ENCODE measurements at places on chromosomes 3 and 15.

DNA sequence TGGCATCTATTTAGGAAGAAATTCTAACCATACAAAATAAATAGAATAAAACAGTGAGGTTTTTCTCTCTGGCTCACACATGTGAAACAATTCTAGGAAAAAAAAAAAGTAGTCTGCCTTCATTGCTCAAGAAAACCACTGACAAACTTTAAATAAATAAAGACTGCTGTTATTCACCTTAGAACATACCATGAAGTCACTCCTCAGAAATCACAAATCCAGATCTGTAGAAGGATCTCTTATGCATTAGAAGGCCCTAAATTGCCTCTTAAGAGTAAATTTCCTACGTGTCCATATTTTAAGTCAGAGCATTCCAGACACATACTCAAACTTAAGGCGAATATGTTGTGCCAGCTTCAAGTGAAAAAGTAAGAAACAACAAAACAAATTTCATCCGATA is 217.3 kb downstream of the ZIC4 start:
- no peak for DNase-seq

- DNase-seq = no peak
Measured at GRCh38 chr3:34070831-34071585, 272.6 kb downstream of the PDCD6IP start.

DNA sequence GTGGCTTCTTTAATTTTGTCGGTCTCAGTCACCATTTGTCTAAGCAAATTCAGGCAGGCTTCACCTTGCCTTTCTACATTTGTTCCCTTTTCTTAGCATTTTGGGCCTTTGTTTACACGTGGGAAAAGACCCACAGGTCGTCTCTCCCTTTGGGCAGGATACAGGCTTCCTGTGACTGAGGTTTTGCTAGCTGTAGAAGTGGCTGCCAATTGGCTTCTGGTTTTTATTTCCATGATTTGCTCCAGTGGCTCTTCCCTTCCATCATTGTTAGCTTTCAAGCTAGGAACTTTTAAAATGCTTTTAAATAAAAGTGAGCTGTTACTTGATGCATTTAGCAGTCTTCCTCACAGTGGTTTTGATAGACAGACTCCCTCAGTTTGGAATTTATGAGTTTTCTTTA is 37.3 kb downstream of the MLH1 start:
- no peak for DNase-seq

DNA sequence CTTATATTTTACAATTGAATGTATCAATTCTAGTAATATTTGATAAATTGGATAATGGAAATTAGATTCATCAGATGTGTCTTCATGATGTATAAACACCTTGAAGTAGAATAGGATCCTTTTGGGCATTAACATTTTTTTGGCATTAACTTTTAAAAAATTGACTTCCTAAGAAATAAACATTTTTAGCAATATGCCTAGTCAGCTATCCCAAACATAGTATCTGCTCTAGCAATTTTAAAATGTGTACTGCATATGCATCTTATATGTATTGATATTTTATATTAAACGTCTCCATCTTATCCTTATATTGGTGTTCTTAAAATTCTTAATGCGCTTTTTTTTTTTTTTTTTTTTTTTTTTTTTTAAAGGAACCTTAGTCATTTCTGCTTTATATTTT is 8.5 kb downstream of the CCNDBP1 start:
- DNase-seq = no peak

DNA sequence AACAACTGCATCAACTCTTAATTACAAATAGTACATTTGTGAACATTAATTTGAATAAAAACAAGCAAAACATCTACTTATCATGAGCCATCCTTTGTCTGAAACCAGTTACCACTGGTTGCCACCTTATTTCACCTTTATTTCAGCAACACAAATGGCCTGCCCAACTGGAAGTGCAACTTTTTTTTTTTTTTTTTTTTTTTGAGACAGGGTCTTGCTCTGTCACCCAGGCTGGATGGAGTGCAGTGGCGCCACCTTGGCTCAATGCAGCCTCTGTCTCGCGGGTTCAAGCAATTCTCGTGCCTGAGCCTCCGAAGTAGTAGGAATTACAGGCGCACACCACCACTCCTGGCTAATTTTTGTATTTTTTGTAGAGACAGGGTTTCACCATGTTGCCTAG is 13.1 kb downstream of the WDR82 start:
- DNase-seq = no peak

DNA sequence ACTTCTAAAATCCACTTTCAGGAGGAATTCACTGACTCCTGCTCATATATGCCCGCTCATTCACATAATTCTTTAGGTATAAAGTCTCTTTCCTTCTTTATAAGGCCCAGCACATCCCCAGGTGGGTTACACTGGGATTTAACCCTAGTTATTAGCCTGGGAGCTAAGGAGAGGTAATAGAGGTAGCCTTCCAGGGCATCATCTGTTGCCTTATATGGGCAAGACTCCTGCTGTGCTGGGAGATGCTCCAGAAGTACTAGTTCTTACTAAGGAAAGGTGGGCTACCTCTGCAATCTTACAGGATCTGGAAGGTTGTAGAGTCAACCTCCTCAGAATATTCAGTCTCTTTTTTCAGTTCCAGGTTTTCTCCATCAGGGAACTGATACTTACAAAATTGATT is 13.1 kb upstream of the IFT57 start:
- DNase-seq = no peak

DNA sequence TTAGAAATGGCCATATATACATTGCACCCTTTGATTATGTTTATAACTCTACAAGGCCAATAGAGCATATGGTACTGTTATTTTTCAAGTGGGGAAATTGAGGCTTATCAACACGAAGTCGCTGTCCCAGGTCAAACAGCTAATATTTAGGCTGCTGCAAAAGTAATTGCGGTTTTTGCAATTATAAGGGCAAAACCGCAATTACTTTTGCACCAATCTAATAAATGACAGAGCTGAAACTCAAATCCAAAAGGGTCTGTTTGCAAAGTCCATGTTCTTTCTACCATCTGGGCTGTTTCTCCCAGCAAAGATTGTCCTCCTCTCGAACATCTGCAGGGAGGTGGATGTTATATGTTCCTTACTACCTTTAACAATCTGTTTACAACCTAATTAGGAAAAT is 147.2 kb downstream of the CADPS start:
- DNase-seq = no peak

GRCh38 chr3:80445053-80445452 is 677.3 kb upstream of the ROBO1 start:
- DNase-seq = no peak

- DNase-seq = no peak
Measured at GRCh38 chr3:50542177-50543034, 25.1 kb downstream of the C3orf18 start.

- DNase-seq = no peak
Measured at GRCh38 chr15:29062179-29062591, 176.4 kb downstream of the APBA2 start.

DNA sequence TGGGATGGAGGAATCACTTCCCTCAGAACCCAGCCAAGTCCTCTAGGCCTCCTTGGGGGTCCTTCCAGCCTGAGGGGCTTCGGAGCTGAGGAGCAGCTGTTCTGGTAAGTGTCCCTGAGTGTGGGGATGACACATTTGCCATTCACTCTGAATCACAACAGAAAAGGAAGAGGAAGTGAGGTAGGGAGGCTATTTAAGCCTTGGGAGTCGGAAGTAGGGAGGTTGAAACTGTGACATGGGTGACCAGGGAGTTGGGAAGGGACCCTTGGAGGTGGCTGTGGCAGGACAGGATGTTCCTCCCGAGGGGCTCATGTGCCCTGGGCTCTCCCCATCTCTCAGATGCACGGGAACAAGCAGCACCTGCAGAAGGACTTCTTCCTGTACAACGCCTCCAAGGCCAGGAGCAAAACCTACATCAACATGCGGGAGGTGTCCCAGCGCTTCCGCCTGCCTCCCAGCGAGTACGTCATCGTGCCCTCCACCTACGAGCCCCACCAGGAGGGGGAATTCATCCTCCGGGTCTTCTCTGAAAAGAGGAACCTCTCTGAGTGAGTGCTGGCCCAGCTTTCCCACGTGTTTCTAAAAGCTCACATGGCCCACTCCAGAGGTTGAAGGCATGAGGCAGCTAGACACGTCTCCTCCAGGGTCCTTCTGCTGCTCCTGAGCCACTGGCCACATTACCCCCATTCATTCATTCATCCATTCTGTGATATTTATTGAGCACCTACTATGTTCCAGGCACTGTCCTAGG is 43.3 kb downstream of the CAPN3 start:
- no peak for DNase-seq

GRCh38 chr15:64058279-64058678 is 12.0 kb upstream of the DAPK2 start:
- no peak for DNase-seq

DNA sequence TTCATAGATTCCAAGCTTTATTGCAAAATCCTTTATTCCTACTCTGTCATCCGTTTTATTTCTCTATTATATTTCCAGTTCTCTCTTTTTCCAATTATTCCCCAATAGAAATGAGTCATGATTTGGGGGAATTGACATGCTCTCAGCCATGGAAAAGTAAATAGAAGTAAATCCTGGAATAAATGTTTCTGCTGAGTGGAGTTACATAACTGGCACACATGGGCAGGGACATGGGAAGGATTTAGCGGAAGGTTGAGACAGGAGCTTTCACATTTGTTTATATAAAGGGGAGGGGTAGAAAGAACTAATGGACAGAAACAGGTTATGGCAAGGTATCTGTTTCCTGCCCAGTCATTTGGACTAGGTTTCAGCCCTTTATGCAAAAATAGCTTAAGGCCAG is 221.6 kb downstream of the PLOD2 start:
- no peak for DNase-seq

GRCh38 chr3:12400616-12401194 is 83.6 kb upstream of the TSEN2 start:
- DNase-seq = peak; percentile 54

GRCh38 chr15:89654847-89655805 is at the start of gene KIF7:
KIF7 (minus strand) TSS chr15:89655467; CDS start chr15:89652930, 2,537 bp downstream.
- no peak for DNase-seq

DNA sequence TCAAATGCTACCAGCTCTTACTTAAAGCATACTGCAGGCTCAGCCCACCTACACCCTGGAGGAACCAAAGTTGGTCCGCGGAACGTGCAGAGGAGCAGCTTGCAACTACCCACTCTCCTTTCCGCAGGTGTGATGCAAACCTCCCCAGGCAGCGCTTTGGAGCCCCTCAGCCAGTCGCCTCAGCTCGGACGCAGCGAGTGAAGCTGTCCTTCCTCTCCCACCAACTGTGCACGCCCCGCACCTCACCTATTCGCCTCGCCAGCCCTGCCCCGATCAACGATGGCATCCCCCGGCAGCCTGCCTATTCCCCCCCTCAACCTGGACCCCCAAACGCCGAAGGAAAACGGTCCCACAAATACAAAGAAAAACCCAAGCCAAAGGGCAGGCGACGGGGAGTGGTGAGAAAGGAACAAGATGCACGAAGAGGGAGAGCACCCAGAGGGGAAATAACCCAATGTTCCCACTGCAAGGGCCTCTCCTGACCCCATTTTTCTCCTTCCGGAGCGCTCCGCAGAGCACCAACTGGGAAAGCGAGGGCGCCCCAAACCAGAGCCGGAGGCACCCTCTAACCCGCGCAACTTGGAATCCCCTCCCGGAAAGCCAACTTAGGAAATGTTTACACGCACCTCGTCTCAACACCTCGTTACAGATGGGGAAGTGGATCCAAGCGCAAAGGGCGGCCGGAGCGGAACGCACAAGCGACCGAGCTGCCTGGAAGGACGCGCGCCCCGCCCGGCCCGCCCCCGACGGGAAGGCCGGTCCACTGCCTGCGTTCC is 665 bp downstream of the GLB1 start:
- DNase-seq = no peak

GRCh38 chr3:127100459-127101410 is 92.2 kb upstream of the PRR23E start:
- DNase-seq = no peak

DNA sequence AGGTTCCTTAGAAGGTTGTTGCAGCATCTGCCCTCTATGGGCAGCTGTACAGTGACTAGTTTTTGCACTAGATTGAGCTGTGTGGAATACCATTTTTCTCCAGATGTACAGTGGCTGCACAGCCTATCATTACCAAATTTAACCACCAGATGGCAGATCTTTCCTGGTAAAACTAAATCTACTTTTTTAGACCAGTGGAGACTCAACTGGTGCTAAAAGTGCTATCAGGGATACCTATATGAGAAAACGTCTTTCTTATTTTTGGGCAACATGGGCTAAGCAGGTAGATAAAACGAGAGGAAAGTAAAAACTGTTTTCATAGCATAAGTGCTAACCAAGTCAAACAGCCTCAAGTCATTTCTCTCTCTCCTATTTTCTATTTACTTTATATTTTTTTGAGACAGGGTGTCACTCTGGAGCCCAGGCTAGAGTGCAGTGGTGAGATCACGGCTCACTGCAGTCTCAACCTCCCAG is 21.2 kb downstream of the IGSF10 start:
- no peak for DNase-seq

- DNase-seq = peak; percentile 34
Measured at GRCh38 chr15:98442379-98442833, 205.9 kb upstream of the IGF1R start.

DNA sequence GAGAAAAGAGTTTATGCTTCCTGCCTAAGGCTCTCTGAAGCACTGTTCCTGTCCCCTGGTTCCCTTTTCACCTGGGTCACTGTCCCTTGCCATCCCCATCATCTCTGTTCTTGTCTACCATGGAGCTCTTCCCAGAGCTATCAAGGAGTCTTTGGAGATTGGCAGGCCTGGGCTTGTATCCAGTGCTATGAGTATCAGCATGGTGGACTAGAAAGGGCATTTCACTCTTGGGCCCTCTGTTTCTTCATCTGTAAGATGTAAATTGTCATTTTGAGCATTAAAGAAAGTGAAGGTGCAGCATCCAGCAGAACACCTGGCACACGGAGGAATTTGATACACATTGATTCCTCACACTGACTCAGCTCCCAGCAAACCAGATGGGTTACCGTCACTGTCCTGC is 388.2 kb downstream of the CACNA2D3 start:
- DNase-seq = no peak

DNA sequence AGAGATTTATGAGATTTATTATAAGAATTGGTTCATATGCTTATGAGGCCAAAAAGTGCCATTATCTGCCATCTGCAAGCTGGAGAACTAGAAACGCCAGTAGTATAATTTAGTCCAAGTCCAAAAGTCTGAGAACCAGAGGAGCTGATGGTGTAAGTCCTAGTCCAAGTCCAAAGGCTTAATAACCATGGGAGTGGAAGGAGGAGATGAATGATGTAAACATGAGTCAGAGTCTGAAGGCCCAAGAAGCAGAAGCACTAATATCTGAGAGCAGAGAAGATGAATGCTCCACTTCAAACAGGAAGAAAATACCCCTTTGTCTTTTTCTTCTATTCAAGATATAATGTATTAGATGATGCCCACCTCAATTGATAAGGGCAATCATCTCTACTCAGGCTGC is 185.7 kb downstream of the CGGBP1 start:
- no peak for DNase-seq

DNA sequence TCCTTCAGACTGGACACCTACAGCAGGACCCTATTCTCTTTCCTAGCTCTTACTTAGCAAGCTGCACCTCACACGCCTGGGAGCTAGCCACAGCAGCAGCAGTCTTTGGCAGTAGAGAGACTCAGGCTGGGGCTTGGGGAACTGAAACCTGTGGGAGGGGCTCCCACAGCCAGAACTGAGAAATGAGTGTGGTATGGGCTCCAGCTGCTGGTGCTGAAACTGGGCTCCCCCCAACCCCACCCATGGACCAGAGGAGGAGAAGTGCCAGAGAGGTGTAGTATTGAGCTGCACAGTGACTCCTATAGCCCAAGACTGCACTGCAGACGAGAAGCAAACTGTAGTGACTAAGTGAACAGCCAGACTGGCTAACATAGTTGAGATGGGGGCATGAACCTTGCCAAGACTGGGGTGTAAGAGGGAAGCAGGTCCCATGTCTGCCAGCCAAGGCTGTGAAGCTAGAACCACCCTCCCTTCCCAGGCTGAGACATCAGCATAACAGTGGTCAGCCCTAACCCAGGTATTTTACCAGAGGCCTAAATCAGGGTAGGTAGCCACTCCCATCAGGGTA is 62.5 kb downstream of the MYO5A start:
- no peak for DNase-seq
